ENCODE measurements at places on chromosomes 12 and 14.

DNA sequence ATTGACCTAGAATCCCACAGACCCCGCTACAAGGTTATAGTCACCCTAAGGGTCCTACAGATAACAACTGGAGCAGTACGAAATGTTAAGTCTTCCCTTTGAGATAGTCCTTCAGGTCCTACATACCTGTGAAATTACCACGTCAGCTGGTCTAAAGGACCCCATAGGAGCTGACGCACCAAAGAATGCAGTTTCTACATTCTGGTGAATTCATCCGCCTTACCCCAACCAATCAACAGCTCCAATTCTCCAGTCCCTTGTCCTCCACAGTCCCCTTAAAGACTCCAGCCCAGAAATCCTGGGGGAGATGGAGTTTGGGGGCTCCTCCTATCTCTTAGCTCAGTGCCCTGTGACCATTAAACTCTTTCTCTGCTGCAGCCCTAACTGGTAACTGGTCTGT, 36.2 kb upstream of the PRMT8 start:
- no peak for DNase-seq

- DNase-seq = no peak
These were observed 9.5 kb downstream of the RNASE11 start for GRCh38 chr14:20578325-20578724.

DNA sequence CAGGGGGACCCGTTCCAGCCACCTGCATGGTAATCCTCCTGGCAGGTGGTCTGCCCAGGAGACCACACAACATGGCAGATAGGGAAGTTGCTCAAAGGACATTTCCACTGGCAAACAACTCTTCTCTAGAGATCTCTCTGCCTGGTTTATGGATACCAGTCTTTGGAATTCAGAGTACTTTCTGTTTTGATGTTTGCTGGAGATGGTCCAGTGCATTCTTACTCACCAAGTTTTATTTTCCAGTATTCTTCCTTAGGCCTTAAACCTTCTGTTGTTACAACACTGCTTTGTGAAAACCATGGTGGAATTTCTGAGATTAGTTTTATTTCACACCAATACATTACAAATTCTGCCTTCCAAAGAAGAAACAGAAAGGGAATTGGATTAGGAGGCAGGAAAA, 428.3 kb downstream of the FUT8 start:
- DNase-seq = no peak

DNA sequence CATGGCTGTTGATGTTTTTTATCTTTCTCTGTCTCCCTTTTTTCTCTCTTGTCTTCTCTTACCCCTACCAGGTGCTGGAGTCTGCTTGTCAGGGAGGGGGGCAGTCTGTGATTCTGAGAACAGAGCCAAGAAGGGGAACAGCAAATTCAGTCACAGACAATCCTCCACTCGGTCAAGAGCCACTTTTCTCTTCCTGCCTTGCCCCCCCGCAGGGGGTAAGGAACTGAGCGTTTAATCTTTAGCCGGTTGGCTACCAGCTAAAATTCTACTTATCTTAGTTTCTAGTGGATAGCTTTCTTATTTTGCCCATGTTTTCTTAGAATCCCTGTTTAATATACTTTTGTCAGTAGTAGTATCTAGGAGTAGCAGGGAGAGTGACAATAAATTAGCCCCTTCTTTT, 1.9 kb downstream of the RIMKLB start:
- no peak for DNase-seq

- no peak for DNase-seq
These were observed 588 bp upstream of the GRIN2B start for GRCh38 chr12:13981990-13982389.
